ENCODE measurements at places on chromosomes 3 and 15.

- no peak for DNase-seq
These were observed 5.6 kb downstream of the PIGZ start for GRCh38 chr3:196962930-196963630.

- DNase-seq: no peak
These were observed 641.1 kb upstream of the CFAP20DC start for GRCh38 chr3:59690886-59691285.

- DNase-seq: no peak
These were observed 6.7 kb upstream of the DNAJA4 start for GRCh38 chr15:78257681-78258080.

DNA sequence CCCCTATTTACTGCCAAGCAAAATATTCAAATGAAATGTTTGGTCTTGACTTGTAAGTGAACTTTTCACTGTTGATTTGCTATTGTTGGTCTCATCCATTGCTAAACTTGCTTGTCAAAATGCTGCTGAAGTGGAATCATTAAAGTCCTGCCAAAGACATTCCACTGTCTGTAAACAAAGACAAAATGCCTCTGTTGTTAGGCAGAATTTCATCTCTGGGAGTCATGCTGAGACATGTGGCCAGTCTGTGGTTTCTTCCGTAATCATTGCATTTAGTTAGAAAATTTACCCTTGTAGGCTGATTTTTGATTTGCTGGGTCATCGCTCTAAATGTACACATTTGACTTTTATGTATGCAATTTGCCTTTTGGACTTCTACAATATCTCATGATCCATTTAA lies 577.7 kb downstream of the MECOM start:
- DNase-seq: no peak

GRCh38 chr3:30964612-30965011 lies 70.2 kb upstream of the GADL1 start:
- DNase-seq: no peak

All from T-helper 22 cell (primary cell).